ENCODE measurements at places on chromosomes 2 and 18.

DNA sequence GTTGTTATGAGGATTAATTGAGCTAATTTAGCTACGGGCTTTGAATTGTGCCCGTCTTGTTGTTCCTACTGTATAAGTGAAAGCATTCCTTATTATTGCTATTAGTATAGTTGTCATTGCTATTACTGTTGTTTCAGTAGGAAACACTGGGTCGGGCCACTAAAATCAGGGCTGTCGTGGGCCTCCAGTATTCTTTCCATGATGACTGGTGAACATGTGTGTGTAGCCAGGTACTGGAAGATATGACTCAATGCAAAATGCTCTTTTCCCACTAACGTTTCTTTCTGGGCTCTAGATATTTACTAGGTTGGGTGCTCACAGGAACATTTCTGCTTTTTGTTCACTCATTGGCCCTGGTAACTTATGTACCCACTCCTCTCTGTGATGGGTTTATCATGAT, 4.9 kb downstream of the TTL start:
- no peaks in the 10 kb centered on the region for H3K27me3 ChIP-seq
- no peak for DNase-seq
- no peak overlapping the region for H3K27ac ChIP-seq
- peaks cover 13% of the 10 kb centered on the region for H3K36me3 ChIP-seq
- H3K4me3 ChIP-seq, result no peak overlapping the region

DNA sequence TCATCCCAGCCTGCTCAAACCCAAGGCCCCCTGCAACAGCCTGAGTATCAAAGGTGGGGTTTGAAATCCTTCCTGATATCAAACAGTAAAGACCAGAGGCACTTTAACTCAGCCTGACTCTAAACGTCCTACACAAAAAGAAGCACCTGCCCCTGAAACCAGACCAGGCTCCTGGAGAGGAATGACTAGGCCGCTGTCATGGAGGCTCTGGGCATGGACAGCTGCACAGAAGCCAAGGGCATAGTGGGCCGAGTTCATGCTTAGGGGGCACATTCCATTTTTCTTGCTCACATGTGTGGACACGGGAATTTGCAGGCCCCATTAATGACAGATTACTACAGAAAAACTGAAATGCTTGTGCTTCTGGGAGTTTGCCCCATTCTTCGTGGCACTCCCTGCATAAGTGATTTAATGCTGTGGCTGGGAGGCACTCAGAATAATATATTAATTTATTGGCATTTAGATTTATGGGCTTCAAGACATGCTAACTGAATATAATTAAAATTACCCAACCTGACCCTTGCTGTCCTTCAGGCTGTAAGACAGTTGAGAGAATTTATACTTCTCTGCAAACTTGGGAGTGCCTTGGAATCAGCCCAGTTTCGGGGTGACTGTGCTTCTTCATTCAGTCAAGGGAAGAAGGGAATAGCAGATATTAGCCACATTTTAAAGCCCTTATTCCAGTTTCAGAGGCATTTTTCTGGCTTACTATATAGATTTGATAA, 105.5 kb downstream of the GYPC start:
- peaks cover 32% of the 10 kb centered on the region for H3K4me1 ChIP-seq
- H3K4me3 ChIP-seq, result peak overlapping the region; percentile 53
- peaks cover 41% of the 10 kb centered on the region for H3K27me3 ChIP-seq
- DNase-seq, result no peak
- H3K27ac ChIP-seq, result peak overlapping the region; percentile 38

DNA sequence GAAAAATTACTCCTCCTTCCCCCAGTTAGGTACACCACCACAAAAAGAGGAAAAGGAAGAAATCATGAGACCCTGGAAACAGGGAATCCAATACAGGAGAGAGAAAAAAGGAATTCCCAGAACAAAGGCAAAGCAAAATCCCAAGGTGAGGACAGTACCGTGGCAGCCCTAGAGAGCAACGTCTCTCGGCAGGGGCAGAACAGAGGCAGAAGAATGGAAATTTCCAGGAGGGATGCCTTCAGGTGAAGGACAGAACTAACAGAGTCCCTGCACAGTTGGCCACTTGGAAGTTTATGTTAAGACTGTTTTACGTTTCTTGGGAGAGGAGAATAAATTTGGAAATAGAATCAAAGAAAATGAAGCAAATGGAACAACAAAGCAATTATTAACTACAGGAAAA, 27.7 kb downstream of the GRB14 start:
- H3K4me3 ChIP-seq, result no peak overlapping the region
- no peak overlapping the region for H3K27ac ChIP-seq
- H3K36me3 ChIP-seq, result no peaks in the 10 kb centered on the region
- no peaks in the 10 kb centered on the region for H3K27me3 ChIP-seq
- DNase-seq, result no peak

GRCh38 chr2:202871300-202872141, at the start of gene ICA1L:
TSS of gene ICA1L (minus strand) at chr2:202871766. CDS start at chr2:202829009, 42,757 bp downstream.
- H3K27me3 ChIP-seq, result no peaks in the 10 kb centered on the region
- peak within 1 kb of the TSS; percentile 84 for H3K27ac ChIP-seq
- peaks cover 13% of the 10 kb centered on the region for H3K4me1 ChIP-seq

- H3K27ac ChIP-seq, result peak overlapping the region; percentile 83
- peak overlapping the region; percentile 84 for H3K4me3 ChIP-seq
- peak; percentile 77 for DNase-seq
- peaks cover 81% of the 10 kb centered on the region for H3K4me1 ChIP-seq
Observed at GRCh38 chr18:13612196-13612997, 114.0 kb downstream of the FAM210A start.

- no peak overlapping the region for H3K27ac ChIP-seq
- peak overlapping the region; percentile 8 for H3K4me3 ChIP-seq
- H3K36me3 ChIP-seq, result no peaks in the 10 kb centered on the region
- peak; percentile 15 for DNase-seq
- peaks cover 23% of the 10 kb centered on the region for H3K4me1 ChIP-seq
- H3K27me3 ChIP-seq, result peaks cover 3% of the 10 kb centered on the region
Observed at GRCh38 chr2:29000481-29000880, 19.4 kb downstream of the TOGARAM2 start.

GRCh38 chr2:239802185-239802649, 222.9 kb downstream of the NDUFA10 start:
- no peak for DNase-seq
- no peak overlapping the region for H3K27ac ChIP-seq

DNA sequence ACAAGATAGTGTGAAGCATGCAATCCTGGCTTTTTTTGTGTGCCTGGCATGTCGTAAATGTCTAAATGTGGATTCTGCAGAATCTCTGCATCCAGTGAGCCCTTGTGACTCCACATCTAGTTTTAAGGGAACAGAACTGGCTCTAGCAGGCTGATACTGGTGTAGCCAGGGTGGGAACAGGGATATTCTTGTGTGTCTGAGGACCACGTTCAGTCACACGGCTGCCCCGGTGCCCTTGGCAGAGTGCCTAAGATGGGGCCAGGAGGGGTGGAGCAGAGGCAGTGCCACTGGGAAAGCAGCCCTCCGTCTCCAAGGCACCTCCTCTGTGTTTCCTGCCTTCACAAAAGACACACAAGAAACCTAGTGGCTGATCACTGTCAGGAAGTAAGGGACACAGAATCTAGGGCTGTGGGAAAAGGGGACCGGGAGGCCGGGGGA, 91.5 kb upstream of the PARD3B start:
- no peak overlapping the region for H3K27ac ChIP-seq
- H3K4me1 ChIP-seq, result no peaks in the 10 kb centered on the region
- DNase-seq, result no peak

- H3K4me3 ChIP-seq, result no peak overlapping the region
- peaks cover 9% of the 10 kb centered on the region for H3K27me3 ChIP-seq
- no peaks in the 10 kb centered on the region for H3K4me1 ChIP-seq
- H3K27ac ChIP-seq, result no peak overlapping the region
Observed at GRCh38 chr2:19911808-19912509, 10.2 kb upstream of the TTC32 start.

GRCh38 chr18:45291621-45292615, 323.4 kb upstream of the SLC14A2 start:
- H3K27me3 ChIP-seq, result no peaks in the 10 kb centered on the region
- no peaks in the 10 kb centered on the region for H3K4me1 ChIP-seq
- no peak overlapping the region for H3K4me3 ChIP-seq
- no peaks in the 10 kb centered on the region for H3K36me3 ChIP-seq
- DNase-seq, result no peak

DNA sequence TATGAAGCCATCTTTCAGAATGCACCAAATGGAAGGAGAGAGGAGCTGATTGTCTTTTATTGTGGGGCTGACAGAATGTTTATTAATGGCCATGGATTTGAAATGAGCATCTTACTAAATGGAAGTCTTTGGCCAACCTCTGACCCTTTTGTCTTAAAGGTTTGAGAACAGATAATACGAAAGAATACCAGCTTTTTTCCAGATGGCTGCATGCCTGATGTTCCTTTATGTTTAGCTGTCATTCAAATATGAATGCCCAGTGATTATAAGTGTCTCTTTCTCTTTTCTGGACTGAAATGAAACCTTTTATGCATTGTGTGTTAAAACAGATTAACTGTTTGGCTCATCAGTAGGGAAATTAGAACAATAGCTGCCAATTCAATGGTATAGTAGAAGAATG, 46.0 kb downstream of the PARD3B start:
- peaks cover 21% of the 10 kb centered on the region for H3K27me3 ChIP-seq
- H3K36me3 ChIP-seq, result no peaks in the 10 kb centered on the region
- DNase-seq, result no peak
- no peaks in the 10 kb centered on the region for H3K4me1 ChIP-seq

DNA sequence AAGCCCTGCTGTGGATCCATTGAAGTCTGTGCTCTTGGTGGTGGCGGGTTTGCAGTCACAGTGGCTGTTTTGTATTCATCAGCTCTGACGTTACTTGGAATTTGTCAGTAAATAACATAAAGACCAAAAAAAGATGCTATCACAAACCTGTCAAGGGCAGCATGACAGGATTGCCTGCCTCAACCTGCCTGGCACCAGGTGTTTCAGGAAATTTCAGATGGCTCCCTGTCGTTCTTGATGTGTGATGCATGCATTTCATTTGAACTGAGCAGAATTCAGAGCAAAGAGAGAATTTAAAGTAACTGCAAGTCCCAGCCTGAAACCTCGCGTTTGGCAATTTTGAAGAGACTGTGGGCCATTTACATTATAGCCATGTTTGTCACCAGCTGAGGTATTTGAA, 50.3 kb upstream of the EPC2 start:
- H3K27ac ChIP-seq, result no peak overlapping the region
- H3K36me3 ChIP-seq, result no peaks in the 10 kb centered on the region
- H3K4me1 ChIP-seq, result peaks cover 6% of the 10 kb centered on the region
- H3K27me3 ChIP-seq, result no peaks in the 10 kb centered on the region
- H3K4me3 ChIP-seq, result no peak overlapping the region
- no peak for DNase-seq

Data from T-helper 2 cell treated with Interferon-gamma antibody and Interleukin-4, amounts not matched to agents 5 μg/mL and 100 μg/mL, for 36 hours (primary cell).